Smooth muscle cell of the brain vasculature (primary cell): ENCODE measurements at places on chromosomes 2 and 18.

DNA sequence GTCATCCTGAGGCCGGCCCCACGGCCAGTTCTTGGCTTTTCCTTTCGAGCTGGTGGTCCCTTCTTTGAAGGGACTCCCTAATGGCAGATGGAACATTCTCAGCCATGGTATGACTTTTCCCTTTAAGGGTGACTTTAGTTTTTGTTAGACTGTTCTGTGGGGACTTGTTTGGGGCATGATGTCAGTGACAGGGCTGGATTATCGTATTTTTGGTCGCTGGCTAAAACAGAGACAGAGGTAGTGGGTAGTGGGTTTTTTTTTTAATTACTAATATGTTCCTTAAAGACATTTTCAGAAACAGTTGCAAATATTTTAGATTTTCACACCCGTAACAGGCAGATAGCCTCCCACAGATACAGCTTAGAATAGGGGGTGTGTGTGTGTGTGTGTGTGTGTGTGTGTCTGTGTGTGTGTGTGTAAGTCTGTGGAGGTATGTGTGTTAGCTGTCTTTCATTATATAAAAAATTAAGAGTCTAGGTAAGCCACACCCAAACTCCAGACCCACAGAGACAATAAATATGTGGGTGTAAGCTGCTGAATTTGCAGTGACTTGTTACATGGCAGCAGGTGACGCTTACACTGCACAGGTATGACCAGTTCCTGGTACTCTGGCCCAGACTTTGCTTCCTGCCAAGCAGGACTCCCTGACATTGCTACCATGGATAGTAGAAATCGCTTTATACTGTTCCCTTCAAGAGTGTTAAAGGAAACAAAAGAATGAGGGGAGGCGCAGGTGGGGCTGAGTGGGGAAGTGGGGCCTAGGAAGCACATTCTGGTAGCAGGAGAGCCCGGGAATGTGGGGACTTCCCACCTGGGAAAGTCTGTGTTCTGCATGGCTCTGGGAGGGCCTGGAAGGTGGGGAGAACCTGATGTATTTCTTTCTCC lies 20.9 kb downstream of the NCK2 start:
- no peak for DNase-seq

- no peak for DNase-seq
These were observed 61.0 kb downstream of the CIB4 start for GRCh38 chr2:26580151-26580550.

GRCh38 chr2:177604271-177605065 lies 211.9 kb downstream of the AGPS start:
- DNase-seq: peak; percentile 32

DNA sequence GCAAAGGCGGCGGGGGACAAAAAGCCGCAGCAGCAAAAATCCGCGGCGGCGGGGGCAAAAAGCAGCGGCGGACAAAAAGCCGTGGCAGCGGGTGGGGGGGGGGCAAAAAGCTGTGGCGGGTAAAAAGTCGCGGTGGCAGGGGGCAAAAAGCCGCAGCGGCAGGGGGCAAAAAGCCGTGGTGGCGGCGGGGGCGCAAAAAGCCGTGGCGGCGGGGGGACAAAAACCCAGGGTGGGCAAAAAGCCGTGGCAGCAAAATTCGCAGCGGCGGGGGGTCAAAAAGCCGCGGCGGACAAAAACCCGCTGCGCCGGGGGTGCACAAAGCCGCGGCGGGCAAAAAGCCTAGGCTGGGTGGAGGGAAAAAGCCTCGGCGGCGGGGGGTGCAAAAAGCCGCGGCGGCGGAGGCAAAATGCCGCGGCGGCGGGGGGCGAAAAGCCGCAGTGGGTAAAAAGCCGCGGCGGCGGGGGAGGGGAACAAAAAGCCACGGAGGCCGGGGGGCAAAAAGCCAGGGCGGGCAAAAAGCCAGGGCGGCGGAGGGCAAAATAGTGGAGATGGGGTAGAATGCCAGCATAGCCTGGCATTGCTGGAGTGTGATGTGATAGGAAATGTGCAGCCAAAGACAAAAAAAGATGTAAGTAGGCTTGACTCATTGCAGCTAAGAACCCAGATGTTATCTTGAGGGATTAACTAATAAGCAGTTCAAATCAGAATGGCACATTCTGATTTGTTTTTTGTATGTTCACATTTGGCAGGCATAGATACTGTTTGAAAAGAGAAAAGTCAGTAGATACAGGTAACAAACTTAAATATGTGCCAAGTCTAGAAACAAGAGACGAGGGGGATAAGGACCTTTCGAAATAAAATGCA lies 1076.3 kb downstream of the RPIA start:
- DNase-seq: no peak

DNA sequence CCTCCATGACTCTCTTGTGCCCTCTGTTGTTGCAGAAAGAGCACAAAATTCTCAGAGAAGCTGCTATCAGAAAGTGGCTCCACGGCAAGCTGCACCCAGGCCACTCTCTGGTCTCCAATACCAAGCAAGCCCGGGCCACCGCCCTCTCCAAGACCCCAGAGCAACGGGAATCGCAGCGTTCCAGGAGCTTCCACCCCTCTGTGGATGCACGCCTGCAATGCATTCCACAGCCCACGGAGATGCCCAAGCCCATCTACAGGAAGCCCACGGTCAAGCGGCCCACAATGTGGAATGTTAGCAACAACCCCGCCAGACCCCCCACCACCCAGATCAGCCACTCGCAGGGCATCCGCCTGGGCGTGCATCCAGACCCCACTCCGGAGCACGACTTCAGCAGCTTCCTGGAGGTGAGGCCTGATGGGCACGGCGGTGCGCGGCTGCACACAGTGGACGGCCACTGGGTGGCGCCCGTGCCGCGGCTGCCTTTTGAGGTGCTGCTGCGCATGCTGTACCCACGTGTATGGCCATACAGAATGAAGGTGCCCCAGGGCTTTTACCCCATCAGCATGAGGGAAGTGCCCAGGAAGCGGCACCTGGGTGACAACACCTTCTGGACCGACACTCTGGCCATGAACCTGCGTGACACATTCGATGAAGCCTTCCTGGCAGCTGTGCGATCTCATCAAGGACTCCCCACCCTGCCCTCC lies 6.3 kb downstream of the ANKRD53 start:
- DNase-seq: no peak

DNA sequence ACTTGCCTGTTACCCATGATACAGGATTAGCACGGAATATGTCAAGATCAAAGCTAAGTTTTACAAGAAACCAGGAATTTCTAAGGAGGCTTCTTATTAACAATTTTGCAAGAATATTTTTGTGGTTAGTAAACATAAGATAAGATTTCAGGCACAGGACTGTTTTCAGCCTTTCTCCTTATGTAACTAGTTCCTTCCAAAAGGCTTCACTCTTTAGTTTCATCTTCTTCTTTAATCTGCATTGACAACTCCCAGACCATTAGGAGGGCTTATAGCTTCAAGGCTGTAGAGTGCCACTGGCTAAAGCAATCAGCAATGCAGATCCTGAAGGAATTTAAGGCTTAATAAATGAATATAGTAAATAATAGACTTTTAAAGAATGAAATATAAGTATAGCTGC lies 29.3 kb downstream of the SLC14A1 start:
- DNase-seq: no peak

GRCh38 chr2:96484091-96484490 lies 21.1 kb downstream of the NEURL3 start:
- DNase-seq: no peak

- DNase-seq: no peak
These were observed 153.6 kb downstream of the COL4A4 start for GRCh38 chr2:227010433-227010832.

DNA sequence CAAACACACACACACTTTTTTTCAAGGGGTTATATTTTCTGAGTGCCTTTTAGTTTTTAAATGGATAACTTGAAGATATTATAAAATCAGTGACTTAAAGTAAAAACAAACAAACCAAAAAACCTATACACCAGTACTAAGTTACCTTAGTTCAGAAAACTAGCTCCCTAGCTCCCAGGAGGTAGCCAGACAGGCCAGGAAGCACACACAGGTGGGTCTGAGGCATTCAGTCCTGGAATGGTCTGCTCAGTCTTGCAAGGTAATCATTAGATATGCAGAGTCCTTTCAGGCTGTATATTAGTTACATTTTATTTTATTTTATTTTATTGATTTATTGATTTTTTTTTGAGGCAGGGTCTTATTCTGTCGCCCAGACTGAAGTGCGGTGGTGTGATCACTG lies 10.7 kb upstream of the DYNC2LI1 start:
- no peak for DNase-seq

- DNase-seq: no peak
These were observed 70.9 kb downstream of the PTRHD1 start for GRCh38 chr2:24722141-24722790.

DNA sequence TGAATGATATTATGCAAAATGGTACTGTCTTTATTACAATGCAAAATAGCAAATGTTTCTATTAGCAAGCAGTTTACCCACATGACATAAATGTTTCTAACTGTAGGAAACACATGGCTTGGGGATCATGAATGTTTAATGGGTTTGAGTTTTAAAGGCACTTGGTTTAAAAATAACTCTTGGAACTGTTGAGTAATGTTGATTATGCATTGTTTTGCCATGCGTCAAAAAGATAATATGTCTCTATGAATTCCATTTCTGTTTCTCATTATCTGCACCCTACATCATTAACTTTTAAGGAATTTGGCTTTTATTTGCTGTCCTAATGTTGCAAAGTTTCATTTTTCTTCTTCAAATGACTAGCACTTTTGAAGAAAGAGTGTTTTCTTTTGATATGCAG lies 1355.5 kb downstream of the SUCLG1 start:
- no peak for DNase-seq

DNA sequence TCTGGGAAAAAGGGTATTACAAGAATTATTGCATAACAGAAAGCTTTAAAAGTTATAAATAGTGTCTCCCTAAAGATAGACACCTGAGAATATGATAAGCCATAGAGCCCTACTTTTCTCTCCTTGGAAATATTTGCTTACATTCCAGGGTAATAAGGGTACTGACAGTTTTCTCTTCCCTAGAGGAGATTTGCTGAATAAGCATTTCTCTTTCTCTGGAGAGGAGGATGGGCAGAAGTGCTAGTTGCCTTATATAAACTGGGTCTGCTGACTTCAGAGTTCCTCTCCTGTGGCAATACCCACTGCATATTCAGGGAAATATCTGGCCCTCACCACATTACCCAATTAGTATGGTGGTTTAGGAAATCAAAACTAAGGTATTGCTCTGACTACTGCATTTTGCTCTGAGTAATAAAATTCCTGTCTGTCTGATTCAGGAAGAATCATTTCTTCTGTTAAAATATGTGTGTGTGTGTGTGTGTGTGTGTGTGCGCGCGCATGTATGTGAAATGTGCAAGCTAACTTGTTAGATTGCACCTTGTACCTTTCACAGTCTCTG lies 1391.3 kb downstream of the DSC3 start:
- no peak for DNase-seq

GRCh38 chr2:46142546-46143428 lies 154.4 kb upstream of the EPAS1 start:
- no peak for DNase-seq

GRCh38 chr2:145273840-145274239 lies 753.9 kb upstream of the ZEB2 start:
- no peak for DNase-seq

GRCh38 chr2:176125772-176126054 lies 3.2 kb downstream of the HOXD9 start:
- DNase-seq: no peak

- DNase-seq: no peak
These were observed 1.3 kb downstream of the BCL2 start for GRCh38 chr18:63317982-63318888.

DNA sequence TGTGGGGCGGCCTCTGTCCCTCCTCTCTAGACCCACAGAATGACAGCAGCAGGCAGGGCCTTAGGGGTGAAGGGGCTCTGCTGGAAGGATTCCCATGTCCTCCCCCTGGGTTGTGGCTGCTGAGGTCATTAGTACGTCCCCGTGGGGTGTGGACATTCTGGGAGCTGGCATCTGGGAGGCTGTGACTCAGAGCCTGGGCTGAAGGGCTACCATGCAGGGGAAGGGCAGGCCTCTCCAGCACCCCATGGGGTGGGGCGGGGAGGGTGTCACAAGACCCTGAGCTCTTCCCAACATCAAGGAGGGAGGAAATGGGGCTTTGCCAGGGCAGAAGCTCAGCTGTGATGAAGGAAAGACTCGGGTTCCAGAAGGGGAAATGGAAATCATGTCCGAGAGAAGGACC lies 105.8 kb upstream of the SMAD2 start:
- no peak for DNase-seq

DNA sequence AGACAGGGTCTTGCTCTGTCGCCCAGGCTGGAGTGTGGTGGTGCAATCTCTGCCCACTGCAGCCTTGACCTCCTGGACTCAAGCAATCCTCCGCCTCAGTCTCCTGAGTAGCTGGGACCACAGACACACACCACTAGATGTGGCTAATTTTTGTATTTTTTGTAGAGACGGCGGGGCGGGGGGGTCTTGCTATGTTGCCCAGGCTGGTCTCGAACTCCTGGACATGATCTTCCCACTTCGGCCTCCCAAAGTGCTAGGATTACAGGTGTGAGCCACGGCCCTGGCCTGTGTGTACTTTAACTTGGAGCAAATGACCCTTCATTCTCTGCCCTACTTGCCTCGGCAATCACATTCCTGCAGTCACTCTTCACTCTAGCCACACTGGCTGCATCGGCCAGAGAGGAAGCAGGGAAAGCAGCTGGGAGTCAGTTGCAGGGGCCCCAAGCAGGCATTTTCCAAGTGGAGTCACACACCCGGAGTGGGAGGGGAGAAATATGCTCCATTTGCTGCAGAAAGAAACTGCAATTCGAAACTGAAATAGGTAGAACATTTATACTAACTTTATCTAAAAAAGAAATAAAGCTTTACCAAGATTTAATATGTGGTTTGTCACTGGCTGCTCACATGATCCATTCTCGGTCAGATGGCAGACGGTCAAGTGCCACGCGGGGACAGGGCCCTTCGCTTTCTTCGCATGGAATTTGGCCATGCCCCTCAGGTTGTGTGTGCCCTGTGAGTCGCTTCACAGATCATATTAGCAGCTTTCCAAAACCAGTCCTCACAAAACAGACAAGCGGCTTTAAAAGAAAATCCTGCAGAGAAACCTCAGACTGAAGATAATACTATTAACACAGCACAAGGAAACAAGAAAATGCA lies 37.1 kb downstream of the FAM161A start:
- no peak for DNase-seq

DNA sequence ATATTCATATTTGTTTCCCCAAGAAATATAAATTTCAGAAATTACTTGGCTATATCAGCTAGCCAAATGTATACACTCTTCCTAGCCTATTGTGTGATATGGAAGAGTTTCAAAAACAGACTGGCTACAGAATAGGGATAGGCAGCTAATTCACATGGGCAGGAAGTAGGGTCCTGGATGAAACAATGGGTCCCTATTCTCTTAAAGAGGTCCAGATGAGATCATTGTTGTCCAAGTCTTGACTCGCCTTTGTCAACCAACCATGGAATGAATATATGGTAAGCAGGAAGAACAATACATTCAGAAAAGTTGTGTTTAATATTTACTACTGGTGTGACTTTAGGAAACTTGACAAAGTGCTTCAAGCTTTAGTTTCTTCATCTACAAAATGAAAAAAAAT lies 319.9 kb downstream of the NBAS start:
- no peak for DNase-seq

GRCh38 chr2:119496682-119497081 lies 27.6 kb downstream of the SCTR start:
- DNase-seq: no peak

- DNase-seq: peak; percentile 57
These were observed 15.5 kb downstream of the SLC25A12 start for GRCh38 chr2:171878481-171878993.

GRCh38 chr2:45404807-45405297 lies 206.2 kb downstream of the SRBD1 start:
- no peak for DNase-seq

- DNase-seq: no peak
These were observed 90.6 kb downstream of the SNTG2 start for GRCh38 chr2:1041012-1041805.
